Renal pelvis (tissue), 12 donors: ENCODE measurements at places on chromosomes 12 and 14. TPM values are rescaled to one million over a fixed set of nuclear protein-coding genes. Genes with fewer than 3 reads are reported as not detected.
A peak's percentile ranks its signal among the peaks of the same experiment; 100 is the strongest.

MAGOHB gene
- polyA plus RNA-seq: 43.2 TPM

BCL7A gene
- 40.7 TPM for polyA plus RNA-seq

DNA sequence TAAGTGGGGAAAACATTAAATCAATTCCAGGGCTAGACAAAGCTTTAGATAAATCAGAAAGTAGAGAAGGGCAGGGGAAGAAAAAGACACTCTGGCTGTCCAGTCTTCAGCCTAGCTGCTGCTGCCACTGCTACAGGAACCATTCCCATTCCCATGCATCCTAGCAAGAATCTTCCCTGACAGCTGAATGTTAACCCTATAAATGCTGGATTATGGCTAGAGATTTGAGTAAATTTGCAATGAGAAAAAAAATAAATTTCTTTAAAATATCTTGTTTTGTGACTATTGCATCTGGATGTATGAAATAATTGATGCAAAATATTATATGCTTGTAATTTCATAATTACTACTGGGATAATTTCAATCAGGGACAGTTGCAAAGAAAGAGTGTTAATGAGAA is 15.0 kb upstream of the CDKN3 start:
- no peak for DNase-seq

- DNase-seq: no peak
Observed at GRCh38 chr12:92216092-92216491, 70.4 kb upstream of the BTG1 start.

GRCh38 chr12:128940974-128941373 is 87.7 kb downstream of the GLT1D1 start:
- no peak for DNase-seq

DNA sequence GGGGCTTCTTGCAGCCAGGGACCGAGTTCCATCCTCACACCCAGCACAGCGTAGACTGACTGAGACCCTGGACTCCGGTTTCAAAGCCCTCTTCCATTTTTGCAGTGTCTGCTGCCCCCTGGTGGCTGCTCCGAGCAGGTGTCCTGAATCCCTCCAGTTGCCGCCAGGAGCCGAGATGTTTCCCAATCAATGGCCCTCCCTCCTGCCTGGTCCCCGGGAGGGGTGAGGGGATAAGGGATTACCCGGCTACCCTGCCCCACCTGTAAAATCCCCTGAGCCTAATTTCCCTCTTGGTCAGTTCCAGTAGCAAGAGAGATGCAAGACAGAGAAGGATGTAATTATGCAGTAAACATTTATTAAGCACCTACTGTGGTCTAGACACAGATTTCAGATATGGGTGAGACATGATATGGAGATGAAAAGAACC is 55.0 kb downstream of the PHETA1 start:
- DNase-seq: peak; percentile 66

DNA sequence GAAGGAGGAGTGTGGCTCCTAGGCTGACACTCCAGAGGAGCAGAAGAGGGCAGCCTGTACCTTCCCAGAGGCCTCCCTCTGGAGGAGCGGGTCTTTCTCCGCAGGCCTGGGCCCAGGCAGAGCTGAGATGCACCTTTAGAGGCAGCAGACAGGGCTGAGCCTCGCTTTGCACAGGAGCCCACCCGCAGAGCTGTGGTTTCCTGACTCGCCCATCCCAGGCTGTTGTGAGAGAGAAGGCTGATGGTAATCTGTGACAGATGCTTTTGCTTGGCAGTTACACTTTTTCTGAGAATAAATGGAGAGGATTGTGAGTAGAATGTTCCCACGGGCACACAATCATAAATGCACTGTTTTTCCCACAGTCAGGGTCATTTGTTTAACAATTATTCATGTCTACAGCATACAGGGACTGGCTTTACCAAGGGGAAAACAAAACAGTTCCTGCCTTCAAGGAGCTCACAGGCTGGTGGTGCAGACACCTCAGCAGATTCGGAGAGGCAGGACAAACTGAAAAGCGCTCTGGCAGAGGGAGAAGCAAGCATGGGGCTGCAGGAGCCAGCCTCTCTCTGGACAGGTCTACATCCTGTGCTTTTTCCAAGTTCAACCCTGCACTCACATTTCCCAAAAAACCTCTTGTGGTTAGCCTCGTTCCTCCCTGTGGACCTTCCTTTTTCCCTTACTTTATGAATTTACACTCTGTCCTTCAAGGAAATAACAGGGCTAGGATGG is 13.9 kb downstream of the EVL start:
- DNase-seq: no peak
